Stimulated activated CD4-positive, alpha-beta T cell treated with anti-CD3 and anti-CD28 coated beads, Interleukin-1b, Interleukin-23, amount 100 ng/mL, for 48 hours (primary cell): ENCODE measurements at places on chromosomes 1 and 21.

DNA sequence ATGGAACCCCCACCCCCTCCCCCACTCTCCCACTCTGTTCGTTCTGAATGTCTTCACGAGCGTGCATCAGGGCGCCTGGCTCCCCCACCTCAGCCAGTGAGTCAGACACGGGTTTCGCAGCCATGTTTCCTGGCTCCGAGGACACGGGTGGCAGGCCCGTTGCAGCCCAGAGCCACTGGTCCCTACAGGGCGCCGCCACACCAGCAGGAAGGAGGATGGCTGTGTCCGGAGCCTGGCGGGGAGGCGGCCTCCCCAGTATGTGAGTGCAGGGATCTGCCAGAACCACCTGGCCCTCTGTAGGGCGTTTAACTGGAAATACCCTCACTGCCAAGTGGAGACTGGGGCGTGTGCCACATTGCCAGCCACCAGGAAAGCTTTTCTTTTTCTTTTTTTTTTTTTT lies 18.5 kb downstream of the CSTB start:
- no peak for DNase-seq

GRCh38 chr1:71850936-71851335 lies 431.4 kb downstream of the NEGR1 start:
- DNase-seq = no peak

DNA sequence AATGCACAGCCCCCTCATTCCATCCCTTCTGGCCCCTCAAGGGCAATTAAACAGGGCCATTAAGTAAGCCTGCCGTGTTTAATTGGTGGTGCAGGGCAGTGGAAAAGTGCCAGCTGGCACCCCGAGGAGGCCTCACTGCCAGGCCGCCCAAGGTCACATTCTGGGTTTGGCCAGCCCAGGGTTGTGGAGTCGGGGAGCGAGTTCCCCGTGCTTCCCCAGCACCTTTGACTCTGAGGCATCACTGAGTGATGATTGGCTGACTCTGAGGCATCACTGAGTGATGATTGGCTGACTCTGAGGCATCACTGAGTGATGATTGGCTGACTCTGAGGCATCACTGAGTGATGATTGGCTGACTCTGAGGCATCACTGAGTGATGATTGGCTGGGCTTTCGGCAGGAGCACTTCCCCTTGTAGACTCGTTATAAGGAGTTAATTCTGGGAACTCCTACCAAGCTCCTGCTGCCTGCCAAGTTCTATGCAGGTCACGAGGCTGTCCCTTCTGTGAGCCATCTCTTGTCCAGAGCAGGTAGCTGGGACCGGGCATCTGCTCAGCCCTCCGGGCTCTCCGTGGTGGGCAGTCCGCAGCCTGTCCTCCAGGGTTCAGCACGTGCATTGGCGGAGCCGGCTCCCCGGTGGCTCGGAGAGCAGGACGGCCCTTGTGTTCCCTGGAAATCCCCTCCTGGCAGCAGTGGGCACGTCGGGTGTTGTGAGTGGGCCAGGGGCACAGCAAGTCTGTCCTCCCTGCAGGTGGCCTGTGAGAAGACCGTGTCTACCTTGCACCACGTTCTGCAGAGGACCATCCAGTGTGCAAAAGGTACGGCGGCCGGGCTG lies 20.9 kb downstream of the CSTB start:
- DNase-seq = no peak

- DNase-seq = no peak
Observed at GRCh38 chr1:209704584-209704983, at the start of gene HSD11B1. Gene HSD11B1 (plus strand): TSS chr1:209704846. CDS start chr1:209704943, 97 bp downstream.

- DNase-seq = no peak
Observed at GRCh38 chr1:230807029-230807428, 59.8 kb downstream of the CAPN9 start.

DNA sequence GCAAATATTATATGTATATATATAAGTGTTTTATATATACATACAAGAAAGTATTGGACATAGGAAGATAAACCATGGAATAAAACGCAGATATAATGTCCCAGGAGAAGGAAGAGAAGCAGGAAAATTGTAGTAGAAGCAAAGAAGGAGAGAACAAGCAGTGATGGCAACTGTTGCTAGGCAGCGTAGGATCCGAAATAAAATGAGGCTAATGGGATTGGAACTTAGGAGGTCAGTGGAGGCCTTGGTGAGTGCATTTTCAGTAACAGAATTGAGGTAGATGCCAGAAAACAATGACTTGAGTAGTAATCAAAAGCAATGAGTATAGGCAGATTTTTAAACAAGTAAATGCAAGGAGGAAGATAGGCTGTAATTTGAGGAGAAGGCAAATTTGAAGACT lies 265.8 kb downstream of the LRRC7 start:
- DNase-seq = no peak

- DNase-seq = no peak
Observed at GRCh38 chr1:243968413-243968812, 82.7 kb upstream of the ZBTB18 start.

- no peak for DNase-seq
Observed at GRCh38 chr1:63108206-63108605, 214.2 kb upstream of the FOXD3 start.

- no peak for DNase-seq
Observed at GRCh38 chr1:5274527-5274926, 620.1 kb downstream of the AJAP1 start.

DNA sequence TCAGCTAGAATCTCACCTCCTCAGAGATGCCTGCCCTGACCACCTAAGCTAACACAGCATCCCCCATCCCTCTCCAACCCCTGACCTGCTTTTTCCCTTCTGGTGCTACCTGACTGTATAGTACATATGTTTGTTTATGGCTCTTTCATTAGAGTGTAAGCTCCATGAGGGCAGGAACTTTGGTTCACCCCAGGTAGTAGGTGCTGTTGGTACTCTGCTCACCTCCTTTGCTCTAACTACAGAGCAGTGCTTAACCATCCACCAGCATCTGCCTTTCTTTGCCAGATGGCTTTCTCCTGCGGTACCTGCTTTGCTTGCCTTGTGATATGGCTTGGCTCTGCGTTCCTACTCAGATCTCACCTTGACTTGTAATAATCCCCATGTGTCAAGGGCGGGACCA lies 18.7 kb upstream of the BLACAT1 start:
- no peak for DNase-seq

- DNase-seq = no peak
Observed at GRCh38 chr1:245306628-245307410, 152.0 kb downstream of the KIF26B start.

- no peak for DNase-seq
Observed at GRCh38 chr1:31658721-31659120, 14.0 kb upstream of the PEF1 start.

DNA sequence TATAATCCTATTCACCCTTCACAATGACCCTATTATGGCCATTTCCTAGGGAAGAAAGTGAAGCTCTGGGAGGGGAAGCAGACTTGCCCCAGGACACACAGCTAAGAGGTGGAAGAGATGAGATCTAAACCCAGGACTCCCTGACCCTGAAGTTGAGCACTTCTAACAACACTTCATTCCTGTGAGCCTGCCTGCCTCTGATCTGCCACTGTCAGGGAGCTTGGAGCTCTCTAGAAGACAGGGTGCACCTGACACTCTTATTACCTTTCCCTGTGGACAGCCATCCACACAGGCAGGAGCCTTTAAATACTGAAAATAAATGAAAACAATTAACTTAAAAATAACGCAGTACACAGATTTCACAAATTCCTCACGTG lies 599 bp downstream of the MKNK1 start:
- no peak for DNase-seq

- DNase-seq = no peak
Observed at GRCh38 chr1:63835128-63835527, 61.3 kb downstream of the ROR1 start.

DNA sequence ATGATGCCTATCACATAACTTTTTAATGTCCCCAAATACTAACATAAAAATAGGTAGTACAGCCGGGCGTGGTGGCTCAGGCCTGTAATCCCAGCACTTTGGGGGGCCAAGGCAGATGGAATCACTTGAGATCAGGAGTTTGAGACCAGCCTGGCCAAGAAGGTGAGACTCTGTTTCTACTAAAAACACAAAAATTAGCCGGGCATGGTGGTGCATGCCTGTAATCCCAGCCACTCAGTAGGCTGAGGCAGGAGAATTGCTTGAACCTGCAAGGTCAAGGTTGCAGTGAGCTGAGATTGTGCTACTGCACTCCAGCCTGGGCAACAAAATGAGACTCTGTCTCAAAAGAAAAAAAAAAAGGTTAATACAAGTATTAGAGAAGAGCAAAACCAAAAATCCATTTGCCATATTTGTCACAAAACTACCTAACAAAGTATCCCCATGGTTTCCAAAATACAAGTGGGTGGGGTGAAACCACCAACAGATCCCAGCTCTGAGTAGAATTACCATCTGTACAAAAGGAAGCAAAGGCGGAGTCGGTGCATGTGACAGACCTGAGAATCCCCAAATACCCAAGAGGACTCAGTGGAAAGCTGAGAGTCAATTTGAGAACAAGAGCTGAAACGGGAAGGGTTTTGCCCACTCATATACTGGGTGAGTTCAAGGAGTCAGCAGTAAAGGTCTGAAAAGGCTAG lies 113.2 kb downstream of the TOMM20 start:
- DNase-seq = peak; percentile 76

DNA sequence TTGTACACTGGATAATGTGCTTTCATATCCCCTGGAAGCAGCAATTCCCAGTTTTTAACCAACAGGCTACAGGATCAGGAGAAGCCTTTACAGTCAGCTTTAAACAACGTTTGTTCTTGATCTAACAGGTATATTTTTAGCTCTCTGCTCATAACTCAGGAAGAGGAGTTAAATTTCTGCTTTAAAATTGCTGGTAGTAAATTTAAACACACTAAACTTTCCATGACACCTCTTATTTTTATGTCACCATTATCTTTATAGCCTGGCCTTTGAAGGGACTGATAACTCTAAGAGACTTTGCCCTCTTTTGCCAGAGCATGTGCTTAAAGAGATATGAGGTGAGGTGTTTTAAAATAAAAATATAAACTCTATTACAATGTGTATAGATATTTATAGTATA lies 119.6 kb upstream of the BRINP3 start:
- no peak for DNase-seq

GRCh38 chr1:171711643-171712042 lies 30.2 kb downstream of the VAMP4 start:
- DNase-seq = no peak

- no peak for DNase-seq
Observed at GRCh38 chr1:108969346-108969745, 6.1 kb upstream of the CLCC1 start.

DNA sequence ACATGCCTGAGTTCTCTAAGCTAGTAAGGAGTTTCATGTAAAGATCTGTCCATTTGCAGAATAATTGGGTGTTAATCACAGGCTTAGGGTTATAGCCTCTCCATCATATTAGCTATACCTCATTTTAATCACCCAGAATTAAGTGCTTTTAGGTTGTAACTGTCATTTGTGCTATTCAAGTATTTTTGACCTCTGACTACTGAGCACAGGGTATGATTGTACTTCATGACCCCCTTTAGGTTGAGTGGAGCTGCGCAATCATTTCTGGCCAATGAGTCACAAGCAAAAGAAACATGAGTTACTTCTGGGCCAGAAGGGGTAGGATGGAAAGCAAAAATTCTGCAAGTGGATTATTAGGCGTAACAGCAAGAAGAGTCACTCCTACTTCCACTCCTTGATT lies 8.4 kb upstream of the SNX7 start:
- no peak for DNase-seq

- DNase-seq = no peak
Observed at GRCh38 chr1:44613941-44614340, 60.3 kb downstream of the TMEM53 start.

DNA sequence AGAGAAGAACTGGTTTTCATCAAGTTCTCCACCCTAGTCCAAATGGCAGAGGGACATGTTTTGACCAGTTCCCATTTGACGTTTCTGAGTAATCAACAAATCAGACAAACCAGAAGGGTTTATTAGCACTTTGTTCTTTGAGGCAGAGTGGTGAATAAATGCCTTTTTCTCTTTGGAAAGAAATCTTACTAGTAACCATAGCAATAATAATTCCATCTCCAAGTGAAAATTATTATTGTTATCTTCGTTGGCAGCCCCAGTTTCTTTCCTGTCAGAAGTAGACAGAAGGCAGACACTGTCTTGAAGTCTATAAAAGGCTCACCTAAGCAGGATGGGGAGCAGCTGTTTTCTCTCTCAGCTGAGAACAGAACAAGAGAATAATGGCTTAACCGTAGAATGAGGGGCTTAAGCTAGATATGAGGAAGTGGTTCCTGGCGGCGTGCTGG lies 391.6 kb downstream of the PBX1 start:
- no peak for DNase-seq

DNA sequence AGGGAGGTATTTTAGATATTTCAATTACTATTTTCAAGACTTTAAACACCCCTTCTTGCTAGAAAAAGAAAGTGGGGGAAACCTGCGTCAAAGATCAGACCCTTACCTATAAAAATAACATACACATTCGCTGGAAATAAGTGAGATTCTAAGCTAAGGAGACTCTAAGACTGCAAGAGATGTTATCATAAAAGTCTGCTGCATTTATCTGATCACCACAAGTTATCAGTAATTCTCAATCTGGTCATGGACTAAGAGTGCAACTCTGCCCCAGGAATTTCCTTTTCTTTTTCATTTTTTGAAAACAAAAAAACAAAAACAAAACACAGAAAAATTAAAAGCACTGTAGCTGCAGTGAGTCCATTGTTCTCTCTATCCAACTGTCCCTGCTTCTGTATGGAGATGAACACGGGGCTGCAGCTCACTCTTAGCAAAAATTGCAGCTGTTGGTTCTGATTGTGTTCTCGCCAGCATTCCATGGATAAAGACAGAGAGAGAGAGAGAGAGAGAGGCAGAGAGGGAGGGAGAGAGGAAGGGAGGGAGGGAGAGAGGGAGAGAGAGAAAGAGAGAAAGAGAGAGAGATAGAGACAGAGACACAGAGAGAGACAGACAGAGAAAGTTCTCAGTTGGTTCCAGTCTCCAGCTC lies 14.1 kb downstream of the XKR8 start:
- no peak for DNase-seq

- no peak for DNase-seq
Observed at GRCh38 chr1:167148421-167148820, 54.5 kb downstream of the STYXL2 start.

DNA sequence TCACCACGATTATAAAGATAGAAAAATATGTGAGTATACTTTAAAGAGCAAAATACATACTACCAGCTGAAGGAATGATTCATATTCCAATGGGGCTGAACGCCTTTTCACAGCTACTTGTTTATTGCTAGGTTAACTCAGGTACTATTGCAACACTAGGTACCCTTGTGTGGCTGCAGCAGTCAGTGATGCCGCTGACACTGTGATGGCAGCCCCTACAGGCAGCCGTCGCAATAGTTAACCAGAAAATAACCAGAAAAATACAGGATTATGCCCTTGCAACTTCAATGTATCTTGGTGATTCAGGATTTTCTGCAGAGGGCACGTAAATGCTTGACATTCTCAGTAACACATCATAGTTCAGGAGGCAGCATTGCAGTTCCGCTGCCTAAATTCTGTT lies 1.6 kb upstream of the MARK1 start:
- DNase-seq = no peak

GRCh38 chr1:68372487-68372886 lies 77.3 kb downstream of the RPE65 start:
- DNase-seq = no peak

DNA sequence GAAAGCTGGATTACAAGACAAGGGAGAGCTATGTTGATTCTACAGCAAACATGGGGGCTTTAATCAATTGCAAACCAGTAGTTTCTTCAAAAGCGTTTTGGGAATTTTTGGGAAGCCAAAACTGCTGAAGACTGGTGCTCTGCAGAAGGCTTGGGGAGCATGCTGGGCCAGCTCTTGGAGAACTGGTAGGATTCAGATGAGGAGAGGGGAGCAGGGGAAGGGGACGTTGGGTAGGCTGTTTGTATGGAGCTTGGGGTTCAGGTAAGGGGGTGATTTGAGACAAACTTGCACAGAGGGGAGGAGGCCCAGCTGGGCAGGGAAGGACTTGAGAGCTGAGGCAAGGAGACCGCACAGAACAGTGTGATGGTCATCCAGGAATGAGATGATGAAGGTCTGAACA lies 2.6 kb upstream of the MYOG start:
- DNase-seq = no peak
